ENCODE measurements at places on chromosomes 12 and 14.

GRCh38 chr12:48980389-48980952 is 2.3 kb downstream of the WNT1 start:
- no peak for DNase-seq

DNA sequence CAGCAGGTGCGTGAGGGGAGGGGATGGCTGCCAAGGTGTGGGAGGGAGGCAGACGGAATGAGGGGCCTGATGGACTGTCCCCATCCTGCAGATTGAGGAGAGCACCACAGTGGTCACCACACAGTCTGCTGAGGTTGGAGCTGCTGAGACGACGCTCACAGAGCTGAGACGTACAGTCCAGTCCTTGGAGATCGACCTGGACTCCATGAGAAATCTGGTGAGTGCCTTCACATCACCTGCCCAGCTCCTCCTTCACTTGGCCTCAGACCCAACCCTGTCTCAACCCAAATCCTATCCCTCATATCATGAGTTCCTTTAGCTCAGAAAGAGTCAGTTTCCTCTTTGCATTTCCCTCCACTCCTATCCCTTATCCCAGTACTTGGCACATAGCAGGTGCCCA is 2.7 kb downstream of the KRT18 start:
- no peak for DNase-seq

DNA sequence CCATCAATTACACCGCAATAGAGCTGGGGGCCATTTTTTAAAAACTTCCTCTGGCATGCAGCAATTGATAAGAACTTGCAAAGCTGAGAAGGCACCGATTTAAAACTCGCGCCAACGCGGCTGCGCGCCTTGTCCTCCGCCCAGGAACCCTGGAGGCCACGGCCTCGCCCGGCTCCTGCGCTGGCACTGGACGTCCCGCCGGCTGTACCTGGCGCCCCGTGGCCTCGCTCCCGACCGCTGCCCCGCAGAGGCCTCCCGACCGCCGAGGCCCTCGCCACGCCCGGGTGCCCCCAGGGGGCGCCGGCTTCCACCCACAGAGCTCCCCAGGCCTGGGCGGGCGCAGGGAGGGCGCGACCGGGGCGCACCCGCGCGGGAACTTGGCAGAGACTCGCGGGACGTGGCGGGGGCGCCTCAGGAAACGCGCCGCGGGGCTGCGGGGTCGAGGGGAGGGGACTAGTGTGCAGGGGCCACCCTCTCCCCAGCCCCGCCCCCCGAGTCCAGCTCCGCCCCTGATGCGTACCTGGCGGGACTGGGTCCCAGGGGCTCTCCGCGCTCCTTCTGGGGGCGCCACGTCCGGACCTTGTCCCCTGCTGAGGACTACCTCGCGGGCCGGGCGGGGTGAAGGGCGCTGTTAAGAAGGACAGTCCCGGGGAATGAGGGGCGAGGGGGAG is 65.7 kb downstream of the TNFAIP2 start:
- DNase-seq, result no peak

DNA sequence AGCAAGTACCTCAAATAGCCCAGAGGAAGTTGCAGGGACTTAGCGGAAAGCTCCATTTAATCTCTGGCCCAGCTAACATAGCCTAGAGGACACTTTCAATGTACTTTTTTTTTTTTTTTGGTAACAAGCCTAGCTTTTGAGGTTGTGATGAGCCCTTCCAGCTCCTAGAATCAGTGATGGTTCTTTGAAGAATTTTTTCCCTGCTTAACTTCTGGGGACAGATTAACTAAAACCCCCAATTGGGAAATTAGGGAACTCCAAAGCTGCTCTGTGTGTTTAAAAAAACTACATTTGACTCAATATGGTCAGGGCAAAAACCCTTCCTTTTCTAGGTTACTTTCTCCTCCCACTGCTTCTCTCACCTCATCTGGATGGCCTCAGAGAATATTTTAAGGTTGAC is 23.9 kb upstream of the ITGA5 start:
- no peak for DNase-seq

GRCh38 chr12:24902511-24903328 is 46.2 kb downstream of the BCAT1 start:
- DNase-seq, result no peak

DNA sequence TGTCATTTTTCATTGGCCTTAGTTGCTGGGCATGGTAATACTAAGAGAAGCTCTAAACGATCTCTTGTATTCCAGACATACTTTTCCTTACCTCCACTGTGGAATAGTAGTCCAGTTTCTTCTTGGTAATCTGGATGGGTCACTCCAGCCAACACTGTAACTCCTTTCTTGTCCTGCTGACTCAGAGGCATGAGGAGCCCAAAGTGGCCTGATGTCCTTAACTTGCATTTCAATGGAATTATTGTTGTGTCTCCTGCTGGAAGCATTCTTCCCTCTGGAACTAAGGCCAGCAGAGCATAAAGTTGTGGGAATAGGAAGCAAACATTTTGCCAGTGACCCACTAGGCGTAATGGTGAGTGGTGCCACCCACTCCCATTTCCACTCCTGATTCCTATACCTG is 33.1 kb downstream of the DAAM1 start:
- peak; percentile 10 for DNase-seq

GRCh38 chr14:87411370-87411769 is 581.6 kb downstream of the GALC start:
- DNase-seq, result no peak

- DNase-seq, result no peak
Observed at GRCh38 chr14:101626331-101626730, 65.0 kb downstream of the DIO3 start.

DNA sequence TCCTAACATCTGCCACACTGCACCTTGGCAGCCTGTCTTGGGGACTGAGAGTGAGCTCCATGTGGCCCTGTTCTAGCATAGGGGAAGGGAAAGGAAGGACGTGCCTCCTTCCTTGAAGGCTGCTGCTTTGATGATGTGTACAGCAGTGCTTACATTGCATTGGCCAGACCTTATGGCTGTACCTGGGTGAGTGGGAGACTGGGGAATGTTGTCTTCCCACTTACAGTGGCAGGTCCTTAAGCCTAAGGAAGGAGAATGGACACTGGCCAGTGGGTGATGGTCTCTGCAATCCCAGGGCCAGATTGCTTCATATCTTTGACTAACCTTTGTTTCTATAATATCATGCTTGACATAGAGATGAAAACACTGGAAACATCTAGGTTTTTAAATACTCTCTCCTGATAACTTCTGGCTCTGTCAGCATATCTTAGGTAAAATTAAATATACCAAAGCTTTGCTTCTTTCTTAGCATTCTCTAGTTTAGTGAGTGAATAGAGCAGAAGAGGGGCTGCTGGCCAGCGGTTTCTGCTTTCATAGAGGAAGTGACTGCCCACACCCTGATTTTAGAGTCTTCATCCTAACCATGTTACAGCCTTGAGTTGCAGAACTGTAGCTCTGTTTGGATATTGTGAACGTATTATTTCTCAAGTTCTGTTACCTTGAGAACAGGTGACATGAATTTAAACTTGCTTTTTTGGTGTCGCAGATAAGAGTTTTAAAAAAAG is 27.2 kb downstream of the KLC1 start:
- DNase-seq, result no peak

DNA sequence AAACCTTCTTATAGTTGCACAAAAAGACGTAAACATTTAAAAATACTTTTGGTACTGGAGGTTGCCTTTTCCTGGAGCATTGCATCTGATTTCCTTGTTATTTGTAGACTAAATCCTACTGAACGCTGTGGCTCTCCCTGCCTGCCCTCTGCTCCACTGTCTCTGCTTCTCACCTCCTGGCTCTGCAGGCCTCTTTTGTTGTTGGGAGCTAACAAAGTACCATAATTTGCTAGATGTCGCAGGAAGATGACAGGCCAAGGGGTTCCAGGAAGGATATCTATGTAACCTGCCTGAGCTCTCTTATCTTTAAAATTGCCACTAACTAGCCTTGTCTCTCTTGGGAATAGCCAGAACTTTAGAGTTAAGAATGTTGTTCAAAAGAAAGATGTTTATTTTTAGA is 21.4 kb downstream of the SYNE2 start:
- no peak for DNase-seq

DNA sequence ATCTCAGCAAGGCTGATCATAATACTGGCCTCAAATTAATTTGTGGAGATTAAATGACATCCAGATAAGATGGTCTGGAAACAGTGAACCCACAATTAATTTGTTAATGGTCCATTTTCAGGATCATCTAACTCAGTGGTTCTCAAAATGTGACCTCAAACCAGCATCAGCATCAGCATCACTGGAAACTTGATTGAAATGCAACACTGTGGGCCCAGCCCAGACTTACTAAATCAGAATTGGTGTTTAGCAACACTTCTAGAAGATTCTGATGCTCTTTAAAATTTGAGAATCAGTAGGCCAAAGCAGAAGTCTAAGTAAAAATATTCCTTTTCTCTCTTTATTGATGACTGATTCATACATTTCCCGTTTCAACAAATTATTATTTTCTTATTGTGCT is 10.7 kb upstream of the KRT82 start:
- DNase-seq, result no peak

GRCh38 chr12:124322271-124322998 is 27.5 kb downstream of the RFLNA start:
- DNase-seq, result no peak

- no peak for DNase-seq
Observed at GRCh38 chr12:125473501-125473900, 408.3 kb downstream of the AACS start.

- DNase-seq, result no peak
Observed at GRCh38 chr14:91415794-91416743, 1.6 kb downstream of the CCDC88C start.

GRCh38 chr14:33369972-33370371 is 431.3 kb downstream of the NPAS3 start:
- no peak for DNase-seq

- DNase-seq, result no peak
Observed at GRCh38 chr12:31011746-31012566, 61.7 kb upstream of the DDX11 start.

DNA sequence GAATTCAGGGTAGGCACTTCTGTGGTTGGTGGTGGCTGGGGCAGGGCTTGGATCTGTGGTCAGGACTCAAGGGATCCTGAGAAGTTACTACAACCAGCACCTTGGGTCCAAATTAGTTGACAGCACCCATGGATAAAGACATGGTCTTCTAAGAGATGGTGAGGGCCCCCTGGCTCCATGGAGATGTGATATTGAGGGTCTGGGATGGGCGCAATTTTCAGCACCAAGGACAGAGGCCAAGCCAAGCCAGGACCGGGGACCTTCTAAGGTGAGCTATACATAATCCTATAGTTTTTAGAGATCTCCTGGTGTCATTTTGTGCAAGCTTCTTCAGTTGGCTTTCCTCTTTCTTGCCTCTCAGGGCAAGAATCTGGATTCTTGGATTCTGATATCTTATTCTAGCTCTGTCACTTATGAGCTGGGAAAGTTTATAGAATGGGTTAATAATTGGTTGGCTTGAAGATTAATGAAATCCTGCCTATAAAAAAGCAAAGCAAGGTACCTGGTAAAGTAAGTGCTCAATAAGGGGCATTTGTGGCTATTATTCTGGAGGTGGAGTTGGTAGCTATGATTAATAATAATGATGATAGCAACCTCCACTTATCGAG is 130.1 kb upstream of the LHX5 start:
- DNase-seq, result no peak

GRCh38 chr14:65286443-65286842 is 126.1 kb upstream of the FUT8 start:
- DNase-seq, result no peak

DNA sequence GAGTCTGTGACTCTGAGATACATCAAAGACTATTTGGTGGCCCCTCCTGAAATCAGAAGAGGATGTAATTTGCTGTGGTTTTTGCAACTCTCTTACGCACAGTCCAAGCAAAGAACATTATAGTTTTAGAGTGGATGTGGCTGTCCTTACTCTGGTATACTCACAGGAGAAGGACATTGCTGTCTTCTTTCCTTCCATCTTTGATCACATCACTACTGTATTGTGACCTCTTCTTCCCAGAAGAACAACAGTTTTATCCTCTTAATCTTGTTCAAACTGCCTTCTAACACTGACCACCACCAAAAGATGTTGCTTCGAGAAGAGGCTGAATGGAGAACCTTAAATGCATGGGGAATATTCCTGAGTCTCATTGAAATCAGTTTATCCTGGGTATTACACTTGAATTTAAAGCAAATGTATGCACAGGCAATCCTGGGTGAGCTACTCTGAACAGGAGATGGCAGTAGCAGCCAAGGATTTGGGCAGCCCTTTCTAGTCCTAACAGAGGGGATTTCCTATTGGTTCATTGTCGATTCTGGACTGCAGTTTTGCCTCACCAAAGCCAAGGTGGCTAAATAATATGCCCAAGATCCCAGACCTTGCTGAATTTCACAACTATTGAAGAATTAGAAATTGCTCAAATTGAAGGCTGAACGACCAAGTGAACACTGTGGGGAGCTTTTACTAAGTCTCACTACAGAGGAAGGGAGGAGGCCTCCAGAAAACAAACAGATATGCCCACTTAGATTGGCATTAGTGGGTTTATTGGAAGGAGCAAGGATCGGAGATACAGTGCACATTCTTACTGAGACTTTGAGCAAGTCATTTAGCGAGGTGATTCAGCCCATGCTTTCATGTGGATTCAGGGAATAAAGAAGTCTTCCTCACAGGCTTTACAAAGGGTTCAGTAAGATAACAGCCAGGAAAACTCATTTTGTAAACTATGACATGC is 282.8 kb downstream of the PAWR start:
- DNase-seq, result peak; percentile 84

- no peak for DNase-seq
Observed at GRCh38 chr12:47813511-47814196, 6.0 kb downstream of the HDAC7 start.

DNA sequence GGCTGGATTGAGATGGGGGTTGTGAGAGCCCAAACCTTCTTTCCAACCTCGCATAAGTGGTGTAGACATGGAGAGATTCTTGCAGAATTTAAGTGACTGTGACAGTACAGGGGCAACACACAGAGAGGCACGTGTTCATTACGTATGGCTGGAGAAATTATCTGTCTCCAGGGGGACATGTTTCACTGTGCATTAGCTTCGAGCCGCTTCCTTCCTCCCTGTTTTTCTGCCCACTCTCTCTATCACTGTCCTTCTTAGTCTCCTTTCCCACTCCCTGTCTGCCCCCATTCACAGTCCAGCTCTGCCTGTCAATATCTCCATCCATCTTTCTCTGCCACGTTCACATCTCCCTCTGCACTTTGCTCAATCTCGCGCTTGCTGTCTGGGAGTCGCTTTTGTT is 11.5 kb upstream of the C14orf93 start:
- DNase-seq, result no peak

- DNase-seq, result no peak
Observed at GRCh38 chr12:73106296-73106695, 834.1 kb downstream of the TRHDE start.

- no peak for DNase-seq
Observed at GRCh38 chr12:131056626-131057025, 102.9 kb downstream of the ADGRD1 start.

GRCh38 chr12:116924558-116925453 is 14.1 kb downstream of the FBXW8 start:
- peak; percentile 40 for DNase-seq

All from stromal cell of bone marrow (primary cell).